DMS53 (cell line): ENCODE measurements at places on chromosomes 2 and 18.

GRCh38 chr2:39516347-39517101 lies 79.4 kb upstream of the MAP4K3 start:
- no peak for DNase-seq

DNA sequence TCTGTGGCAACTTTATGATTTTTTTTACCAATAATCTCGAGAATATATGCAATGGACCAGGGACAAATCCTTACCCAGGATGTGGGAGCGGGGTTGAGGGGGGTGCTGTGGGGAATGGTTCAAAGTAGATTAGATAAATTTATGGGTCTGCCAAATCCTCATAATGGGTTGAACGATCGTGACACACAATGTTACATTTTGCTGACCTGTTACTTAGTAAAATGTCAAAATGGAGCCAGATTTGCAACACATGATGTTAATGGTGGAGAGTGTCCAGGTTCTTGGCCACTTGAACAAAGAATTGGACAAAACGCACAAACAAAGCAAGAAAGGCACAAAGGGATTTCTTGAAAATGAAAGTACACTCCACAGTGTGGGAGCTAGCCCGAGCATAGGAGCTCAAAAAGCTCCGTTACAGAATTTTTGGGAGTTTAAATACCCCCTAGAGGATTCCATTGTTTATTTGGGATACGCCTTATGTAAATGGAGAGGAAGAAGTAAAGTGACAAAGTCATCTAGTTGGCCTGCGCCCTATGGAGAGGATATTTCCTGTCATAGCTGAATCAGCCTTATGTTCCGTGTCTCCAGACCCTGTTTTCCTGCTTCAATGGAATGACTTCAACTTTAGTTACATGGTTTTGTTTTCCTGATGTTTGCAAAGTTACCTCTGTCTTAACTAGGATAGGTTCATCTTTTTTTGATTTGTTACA lies 776.0 kb downstream of the DCC start:
- peak; percentile 21 for DNase-seq

DNA sequence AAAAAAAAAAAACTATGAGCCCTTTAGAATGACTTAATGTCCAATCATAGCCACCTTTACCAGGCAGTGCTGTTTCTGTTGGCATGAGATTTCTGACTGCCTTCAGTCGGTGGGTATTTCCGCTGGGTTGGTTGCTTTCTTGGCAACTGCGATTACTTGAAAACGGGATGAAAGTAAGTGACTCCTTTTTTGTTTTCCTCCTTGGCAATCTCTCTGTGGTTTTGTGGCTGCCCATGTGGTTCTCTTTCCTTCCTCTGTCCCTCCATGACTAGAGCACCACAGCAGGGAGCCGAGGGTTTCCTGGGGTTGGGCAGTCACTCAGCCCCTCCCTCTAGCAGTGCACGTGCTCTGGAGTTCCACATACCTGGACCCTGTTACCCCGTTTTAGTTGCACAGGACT lies 112.1 kb downstream of the KLHL29 start:
- no peak for DNase-seq

DNA sequence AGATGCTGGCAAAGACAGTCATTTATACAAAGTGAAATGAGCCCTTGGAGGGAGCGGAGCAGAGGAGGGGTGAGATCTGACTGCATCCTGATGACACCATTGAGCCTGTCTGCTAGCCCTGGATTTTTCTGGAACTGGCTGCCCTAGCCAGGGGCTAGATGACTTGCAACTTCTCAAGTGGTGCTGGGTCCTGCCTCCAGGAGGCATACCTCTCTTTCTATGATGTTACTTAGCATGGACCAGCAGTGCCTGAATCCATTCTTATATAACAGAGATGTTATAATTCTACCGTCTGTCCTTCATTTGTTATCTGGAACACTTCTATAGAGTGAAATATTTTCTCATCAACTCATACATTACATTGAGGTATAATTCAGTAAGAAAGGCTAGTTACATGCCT lies 8.5 kb upstream of the TWIST2 start:
- no peak for DNase-seq

DNA sequence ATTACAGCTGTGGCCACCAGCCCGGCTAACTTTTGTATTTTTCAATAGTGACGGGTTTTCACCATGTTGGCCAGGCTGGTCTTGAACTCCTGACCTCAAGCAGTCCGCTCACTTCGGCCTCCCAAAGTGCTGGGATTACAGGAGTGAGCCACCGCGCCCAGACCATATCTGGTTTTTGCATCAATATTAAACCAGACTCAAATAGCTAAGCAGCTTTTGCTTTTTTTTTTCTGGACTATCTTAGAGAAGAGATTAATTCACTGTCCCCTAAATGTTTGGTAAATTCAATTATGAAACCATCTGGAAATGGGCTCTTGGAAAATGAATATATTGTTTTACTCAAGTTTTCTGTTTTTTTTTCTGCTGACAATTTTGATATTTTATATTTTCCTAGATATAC lies 183.7 kb downstream of the DOK6 start:
- no peak for DNase-seq

- DNase-seq: no peak
Measured at GRCh38 chr2:148926981-148927401, 52.0 kb downstream of the KIF5C start.

DNA sequence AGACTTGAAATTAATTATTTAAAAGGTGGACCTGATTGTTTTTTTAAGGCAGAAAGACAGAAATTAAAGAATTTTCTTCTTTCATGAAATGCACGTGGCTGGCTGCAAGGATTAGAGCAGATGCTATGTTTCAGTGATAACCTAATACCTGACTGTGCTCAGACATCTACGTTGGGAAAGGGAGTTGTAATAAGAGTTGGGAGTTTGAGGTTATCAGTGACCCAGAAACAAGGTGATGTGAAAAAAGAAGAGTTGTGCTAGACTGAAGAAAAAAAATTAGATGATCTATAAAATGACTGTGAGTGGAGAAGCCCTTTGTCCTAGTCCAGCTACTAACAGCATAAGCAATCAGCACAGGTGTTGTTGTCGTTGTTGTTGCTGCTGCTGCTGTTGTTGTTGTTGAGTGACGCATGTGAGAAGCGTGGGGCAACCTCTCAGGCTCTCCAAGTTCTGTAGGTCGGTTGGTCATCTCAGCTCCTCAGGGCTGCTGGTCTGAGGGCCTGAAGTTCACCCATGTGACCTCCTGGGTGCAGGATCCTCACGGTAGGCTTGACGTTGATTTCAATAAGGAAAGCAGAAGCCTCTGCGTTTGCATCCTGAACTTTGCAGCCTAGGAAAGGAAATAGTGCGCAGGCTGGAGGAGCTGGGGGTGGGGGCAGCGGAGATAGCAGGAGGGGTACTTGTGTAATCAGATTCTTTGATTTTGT lies 7.6 kb downstream of the POU3F3 start:
- no peak for DNase-seq

DNA sequence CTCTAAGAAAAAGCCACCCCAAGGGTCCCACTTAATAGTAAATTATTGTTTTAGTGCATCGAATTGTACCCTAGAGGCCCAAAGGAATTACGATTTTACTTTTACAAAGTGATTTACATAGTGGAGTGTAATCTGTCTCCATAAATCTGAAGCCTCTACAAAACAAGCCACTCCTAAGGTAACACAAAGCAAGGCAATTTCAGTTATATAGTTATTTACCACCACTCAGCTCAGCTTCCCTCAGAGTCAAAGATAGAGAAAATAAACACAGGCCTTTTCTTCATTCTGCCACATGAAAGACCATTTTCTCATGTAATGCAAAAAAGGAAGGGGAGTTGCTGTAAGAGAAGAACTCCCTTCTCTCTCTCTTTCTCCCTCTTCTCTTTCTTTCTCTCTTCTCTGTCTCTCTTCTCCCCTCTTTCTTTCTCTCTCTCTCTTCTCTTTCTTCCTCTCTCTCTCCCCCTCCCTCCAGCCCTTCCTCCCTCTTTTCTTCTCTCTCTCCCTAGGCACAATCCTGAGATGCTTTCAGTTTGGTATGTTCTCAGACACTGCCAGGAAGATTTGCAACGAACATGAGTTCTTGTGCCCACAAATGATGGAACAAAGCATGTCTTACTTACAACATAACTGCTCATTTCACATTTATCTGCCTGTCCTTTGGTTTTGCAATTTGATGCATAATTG lies 264.5 kb downstream of the BCL2 start:
- DNase-seq: no peak

- no peak for DNase-seq
Measured at GRCh38 chr2:9897331-9897737, 54.1 kb downstream of the TAF1B start.

DNA sequence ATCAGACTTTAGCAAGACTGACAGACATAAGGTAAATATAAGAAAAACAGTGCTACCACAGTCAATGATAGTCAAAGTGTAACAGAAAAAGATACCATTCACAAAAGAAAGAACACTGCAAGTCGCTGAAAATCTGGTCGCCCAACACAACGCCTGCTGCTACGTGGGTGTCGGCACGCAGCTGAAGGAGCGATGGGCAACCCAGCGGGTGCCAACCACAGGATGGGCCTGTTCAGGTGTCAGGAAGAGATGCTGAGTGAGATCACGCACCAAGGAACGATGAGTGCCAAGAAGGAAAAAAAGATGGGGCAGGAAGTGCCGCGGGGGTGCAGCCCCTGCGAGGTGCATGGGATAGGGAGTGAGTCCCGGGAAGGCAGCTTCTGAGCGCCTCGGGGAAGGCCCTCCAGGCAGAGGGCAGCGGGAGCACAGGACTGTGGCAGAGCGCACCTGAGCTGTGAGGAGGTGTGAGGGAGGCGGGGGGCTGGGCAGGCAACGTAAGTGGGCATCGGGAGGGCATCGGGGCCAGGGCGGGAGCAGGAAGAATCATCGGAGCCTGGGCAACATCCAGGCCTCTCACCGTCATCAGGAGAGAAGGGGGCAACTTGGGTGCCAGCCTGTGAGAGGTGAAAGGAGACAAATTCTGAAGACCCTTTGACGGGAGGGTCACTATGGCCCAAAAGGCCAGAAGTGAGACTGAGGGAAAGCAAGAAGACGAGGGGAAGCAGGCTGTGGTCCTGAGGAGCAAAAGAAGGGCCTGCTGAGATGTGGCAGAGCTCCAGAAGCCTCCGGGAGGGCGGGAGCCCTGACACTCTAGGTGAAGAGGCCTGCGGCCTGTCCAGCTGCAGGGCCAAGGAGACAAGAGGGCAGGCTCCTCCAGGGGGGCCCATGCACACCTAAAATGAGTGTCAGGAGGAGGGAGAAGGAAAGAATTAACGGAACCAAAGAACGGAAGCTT lies 14.8 kb upstream of the MTERF4 start:
- no peak for DNase-seq

DNA sequence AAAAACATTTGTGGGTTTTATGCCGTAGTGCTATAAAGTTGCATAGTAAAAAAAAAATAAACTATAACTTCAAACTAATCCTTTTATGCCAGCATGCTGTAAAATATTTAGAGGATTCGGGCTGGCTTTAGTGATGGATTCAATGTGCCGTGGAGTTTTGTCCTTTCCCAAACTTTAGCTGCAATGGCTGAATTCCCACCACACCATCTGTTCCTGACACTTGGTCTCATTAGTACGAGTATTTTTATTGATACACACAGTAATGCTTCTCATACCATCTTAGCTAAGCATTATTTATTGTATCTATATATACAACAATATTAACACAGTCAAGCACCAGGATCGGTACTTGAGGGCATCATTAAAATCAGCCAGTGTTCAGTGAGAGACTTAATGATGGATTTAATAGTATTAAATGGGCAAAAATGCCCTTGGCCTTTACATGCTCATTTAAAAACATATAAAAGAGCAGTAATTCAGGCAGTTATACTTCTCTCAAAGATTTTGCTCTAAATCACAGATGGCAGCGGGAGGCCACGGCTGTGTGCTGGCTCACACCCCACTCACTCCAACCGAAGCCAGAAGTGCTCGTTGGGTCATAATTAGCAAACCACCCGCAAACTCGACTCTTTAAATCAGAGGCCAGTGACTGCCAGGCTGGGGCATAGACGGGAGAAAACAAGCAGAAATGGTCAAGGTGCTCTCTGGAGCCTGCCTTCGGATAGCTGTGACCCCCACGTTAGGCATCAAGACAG lies 297.0 kb upstream of the REV1 start:
- no peak for DNase-seq
